Smooth muscle cell of trachea (primary cell): ENCODE measurements at places on chromosomes 5 and 9. TPM values are rescaled to one million over a fixed set of nuclear protein-coding genes. Genes with fewer than 3 reads are reported as not detected.

TMOD1 gene
- under 0.01 and 0.17 TPM in 2 replicates for total RNA-seq

TERT gene
- total RNA-seq: not detected in 2 replicates

CSF1R gene
- total RNA-seq: under 0.01 and 0.17 TPM in 2 replicates

ARL14EPL gene
- not detected in 2 replicates for total RNA-seq

RLN1 gene
- total RNA-seq: 0.17 and 0.29 TPM in 2 replicates

PCDHA1 gene
- under 0.01 TPM in 1 of 2 replicates, not detected in the other for total RNA-seq

CENPK gene
- 2.8 and 20.9 TPM in 2 replicates for total RNA-seq

SLC36A2 gene
- total RNA-seq: not detected in 2 replicates

SPINK6 gene
- not detected in 2 replicates for total RNA-seq

ALDH1A1 gene
- total RNA-seq: 10.8 and 17.9 TPM in 2 replicates

ERAP2 gene
- 6.8 and 75.6 TPM in 2 replicates for total RNA-seq

ADRA1B gene
- 0.17 TPM in 1 of 2 replicates, not detected in the other for total RNA-seq

NEUROG1 gene
- total RNA-seq: not detected in 2 replicates

ABO gene
- not detected in 2 replicates for total RNA-seq

TAF11L10 gene
- not detected in 2 replicates for total RNA-seq

C6 gene
- not detected in 2 replicates for total RNA-seq

DMGDH gene
- total RNA-seq: 2.5 and 5.1 TPM in 2 replicates

DPYSL3 gene
- total RNA-seq: 175 and 185 TPM in 2 replicates
